GM12878 (cell line): ENCODE measurements at places on chromosomes 7 and 10. TPM values are rescaled to one million over a fixed set of nuclear protein-coding genes. Genes with fewer than 3 reads are reported as not detected.

Gene RHOBTB1
- 0.21 TPM in 1 of 2 replicates, not detected in the other for total RNA-seq

Gene GNAT3
- total RNA-seq, result 4.3 and 5.8 TPM in 2 replicates

Gene ADRB1
- total RNA-seq, result 3.9 and 4.5 TPM in 2 replicates

GRCh38 chr7:144006029-144006691 is 6.0 kb downstream of the OR6B1 start:
- no peak overlapping the region for H3K4me3 ChIP-seq
- H3K36me3 ChIP-seq, result no peaks in the 10 kb centered on the region
- no peak for DNase-seq
- no peaks in the 10 kb centered on the region for H3K4me1 ChIP-seq

Gene NUTM2E
- 0.58 and 0.90 TPM in 2 replicates for total RNA-seq

GRCh38 chr10:42476101-42476500 is 162.3 kb downstream of the ZNF33B start:
- H3K36me3 ChIP-seq, result no peaks in the 10 kb centered on the region
- no peak overlapping the region for H3K4me3 ChIP-seq
- H3K27me3 ChIP-seq, result no peaks in the 10 kb centered on the region
- no peak overlapping the region for H3K27ac ChIP-seq

GRCh38 chr10:75117995-75118394 is 6.5 kb downstream of the SAMD8 start:
- H3K27me3 ChIP-seq, result no peaks in the 10 kb centered on the region
- peaks cover 5% of the 10 kb centered on the region; the same call in 1 of the 2 replicates for H3K36me3 ChIP-seq
- no peak overlapping the region for H3K27ac ChIP-seq
- no peak overlapping the region for H3K4me3 ChIP-seq
- DNase-seq, result no peak
- no peaks in the 10 kb centered on the region for H3K4me1 ChIP-seq

- no peak overlapping the region for H3K4me3 ChIP-seq
- H3K27me3 ChIP-seq, result no peaks in the 10 kb centered on the region
- H3K36me3 ChIP-seq, result no peaks in the 10 kb centered on the region
- H3K4me1 ChIP-seq, result no peaks in the 10 kb centered on the region
These were observed 199.6 kb upstream of the CELF2 start for GRCh38 chr10:10818082-10818481.

Gene MINDY3
- 13.9 and 14.6 TPM in 2 replicates for total RNA-seq

DNA sequence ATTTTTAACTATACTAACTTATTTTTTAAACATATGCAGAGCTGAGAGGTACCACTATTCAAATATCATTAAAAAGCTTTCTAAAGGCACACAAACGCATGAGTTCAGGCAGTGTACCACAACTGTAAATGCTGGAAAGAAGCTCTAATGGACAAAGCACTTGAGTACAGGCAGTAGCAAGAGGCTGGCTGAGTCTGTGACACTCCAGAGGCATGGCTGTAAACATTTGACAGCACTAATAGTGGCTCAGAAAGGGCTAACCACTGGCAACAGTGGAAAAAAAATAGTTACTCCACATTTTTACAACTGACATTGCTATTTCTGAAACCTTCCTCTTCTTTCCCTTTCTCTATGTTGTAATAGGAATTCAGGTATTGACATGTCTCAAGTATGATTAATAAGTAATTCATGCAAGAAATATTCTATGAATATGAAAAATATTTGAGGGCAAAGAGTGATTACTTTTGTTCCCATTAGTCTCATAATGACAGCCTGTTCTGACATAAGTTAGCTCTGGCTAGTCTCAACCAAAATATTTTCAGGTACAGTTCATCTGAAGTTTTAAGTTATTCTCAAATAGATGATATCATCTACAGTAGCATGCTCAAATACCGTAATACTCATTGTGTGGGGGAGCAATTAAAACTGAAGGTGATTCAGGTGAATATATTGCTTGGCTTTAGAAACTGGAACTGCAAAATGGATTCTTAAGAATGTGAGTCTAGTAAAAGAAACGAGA is 324.0 kb upstream of the POT1 start:
- DNase-seq, result no peak
- H3K27ac ChIP-seq, result no peak overlapping the region
- H3K4me3 ChIP-seq, result no peak overlapping the region
- H3K27me3 ChIP-seq, result no peaks in the 10 kb centered on the region

Gene CTAGE15
- total RNA-seq, result 0.32 and 0.49 TPM in 2 replicates

Gene ENTPD1
- 191 and 192 TPM in 2 replicates for total RNA-seq
